ENCODE measurements at places on chromosomes 5 and 9.

GRCh38 chr5:97534166-97534565 is 351.1 kb upstream of the RIOK2 start:
- peak; percentile 91 for DNase-seq

DNA sequence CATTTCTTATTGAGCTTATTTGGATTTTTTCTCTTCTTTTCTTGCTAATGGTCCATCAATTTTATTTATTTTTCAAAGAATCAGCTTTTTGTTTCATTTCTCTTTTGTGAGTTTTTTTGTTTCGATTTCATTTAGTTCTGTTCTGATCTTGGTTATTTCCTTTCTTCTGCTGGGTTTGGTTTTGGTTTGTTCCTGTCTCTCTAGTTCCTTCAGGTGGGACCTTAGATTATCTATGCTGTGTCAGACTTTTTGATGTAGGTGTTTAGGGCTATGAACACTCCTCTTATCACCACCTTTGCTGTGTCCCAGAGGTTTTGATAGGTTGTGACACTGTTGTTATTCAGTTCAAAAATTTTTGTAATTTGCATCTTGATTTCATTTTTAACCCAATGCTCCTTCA is 119.8 kb downstream of the GABRG2 start:
- no peak for DNase-seq

DNA sequence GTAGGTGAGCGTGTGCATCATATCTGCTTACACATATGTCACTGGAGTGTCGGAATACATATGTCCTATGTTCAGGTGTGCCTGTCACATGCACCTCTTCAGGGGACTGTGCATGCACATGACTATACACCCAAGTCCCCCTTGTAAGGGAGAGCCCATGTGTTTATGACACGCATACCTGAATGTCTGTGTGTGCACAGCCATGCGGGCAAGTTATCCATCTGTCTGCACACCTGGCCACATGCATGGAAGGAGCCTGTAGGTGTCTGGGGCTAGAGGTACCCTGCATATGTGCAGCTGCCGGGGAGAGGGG is 622 bp upstream of the RGS14 start:
- no peak for DNase-seq

DNA sequence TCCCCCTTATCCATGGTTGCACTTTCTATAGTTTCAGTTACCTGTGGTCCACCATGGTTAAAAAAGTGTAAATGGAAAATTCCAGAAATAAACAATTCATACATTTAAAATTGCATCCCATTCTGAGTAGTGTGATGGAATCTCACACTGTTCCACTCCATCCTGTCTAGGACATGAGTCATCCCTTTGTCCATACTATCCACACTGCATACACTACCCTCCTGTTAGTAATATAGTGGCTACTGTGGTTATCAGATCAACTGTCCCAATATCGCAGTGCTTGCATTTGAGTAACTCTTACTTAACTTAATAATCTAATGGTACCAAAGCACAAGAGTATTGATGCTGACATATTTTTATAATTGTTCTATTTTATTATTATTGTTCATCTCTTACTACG is 100.7 kb downstream of the RAB3C start:
- DNase-seq = peak; percentile 5

DNA sequence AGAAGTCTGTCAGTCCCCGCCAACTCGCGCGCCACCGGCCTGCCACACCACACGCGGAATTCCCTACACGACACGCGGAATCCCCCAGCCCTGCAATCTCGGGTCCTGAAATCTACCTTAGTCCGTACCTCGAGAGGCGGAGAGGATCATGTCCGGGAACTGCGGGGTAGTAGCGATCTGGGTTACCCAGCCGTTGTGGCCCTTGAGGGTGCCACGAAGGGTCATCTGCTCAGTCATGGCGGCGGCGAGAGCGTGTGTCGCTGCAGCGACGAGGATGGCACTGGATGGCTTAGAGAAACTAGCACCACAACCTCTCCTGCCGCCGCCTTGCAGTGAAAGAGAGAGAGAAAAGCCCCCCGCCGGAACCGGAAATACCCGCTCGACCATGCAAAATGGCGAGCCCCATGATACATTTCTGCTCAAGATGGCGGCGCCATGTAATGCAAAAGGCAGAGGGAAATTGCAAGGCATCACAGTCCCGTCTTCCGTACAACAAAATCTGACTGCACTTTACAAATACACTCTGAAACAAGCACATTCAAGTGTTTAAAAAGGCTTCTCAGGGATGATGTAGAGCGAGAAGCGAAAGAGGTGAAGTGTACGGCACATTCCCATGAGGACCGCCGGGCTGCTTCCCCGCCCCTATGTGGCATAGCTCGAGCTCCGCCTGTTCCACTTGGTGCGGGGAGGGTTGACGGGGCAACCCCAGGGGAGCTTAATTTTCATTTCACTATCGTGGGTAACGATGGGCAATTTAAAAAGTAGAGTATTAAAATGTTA is at the start of gene RACK1:
TSS of gene RACK1 (minus strand) at position 343 of the 780 bp plus-strand sequence. CDS start at position 237, 106 bp downstream.
- DNase-seq = peak; percentile 89

- no peak for DNase-seq
Observed at GRCh38 chr5:111227226-111227782, 3.1 kb downstream of the CAMK4 start.

- no peak for DNase-seq
Observed at GRCh38 chr5:93583439-93583767, 381 bp downstream of the NR2F1 start.

DNA sequence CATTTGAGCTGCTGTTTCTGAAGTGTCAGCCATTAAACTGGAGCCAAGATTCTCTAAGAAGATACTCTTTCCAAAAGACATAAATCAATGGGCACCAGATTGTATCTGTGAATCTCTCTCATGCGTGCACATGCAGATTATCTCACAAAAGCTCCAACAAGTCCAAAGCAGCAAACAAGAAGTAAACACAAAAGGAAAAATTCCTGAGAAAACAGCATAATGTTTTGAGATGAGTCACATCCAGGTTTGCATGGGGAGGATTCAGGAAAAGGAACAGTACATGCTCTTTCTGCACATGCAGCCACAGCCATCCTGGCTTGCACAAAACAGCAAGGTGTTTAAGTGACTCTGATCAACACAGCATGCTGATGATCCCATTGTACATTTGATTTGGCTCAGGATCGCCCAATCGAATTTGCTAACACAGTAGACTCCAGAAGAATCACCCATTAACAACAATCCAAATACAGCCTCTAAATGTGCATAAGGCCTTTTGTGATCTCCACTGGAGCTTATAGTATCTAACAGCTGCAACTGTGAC is 143.1 kb downstream of the ELAVL2 start:
- peak; percentile 65 for DNase-seq

- DNase-seq = peak; percentile 96
Observed at GRCh38 chr9:122159026-122159924, at the start of the genes MORN5 and NDUFA8. MORN5 (plus strand) TSS chr9:122159908; CDS start chr9:122159973, 65 bp downstream. NDUFA8 (minus strand) TSS chr9:122159779; CDS start chr9:122159677, 102 bp downstream.

DNA sequence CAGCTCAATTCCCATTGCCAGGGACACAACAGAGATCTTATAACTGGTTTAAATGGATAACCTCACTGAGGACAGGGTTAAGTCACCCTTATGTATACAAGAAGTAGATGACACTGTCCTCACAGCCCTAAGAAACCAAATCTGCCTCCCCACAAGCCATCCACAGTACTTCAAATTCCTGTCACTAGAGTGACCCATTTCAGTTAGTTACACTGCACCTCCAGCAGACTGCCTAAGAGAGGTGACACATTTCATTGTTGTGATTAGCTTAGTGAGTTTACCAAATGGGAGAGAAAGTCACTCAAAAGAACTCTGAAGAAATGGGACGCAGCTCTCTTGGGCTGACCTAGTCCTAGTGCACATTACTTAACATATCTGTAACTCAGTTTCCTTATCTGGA is 53.6 kb upstream of the HTR1A start:
- no peak for DNase-seq

DNA sequence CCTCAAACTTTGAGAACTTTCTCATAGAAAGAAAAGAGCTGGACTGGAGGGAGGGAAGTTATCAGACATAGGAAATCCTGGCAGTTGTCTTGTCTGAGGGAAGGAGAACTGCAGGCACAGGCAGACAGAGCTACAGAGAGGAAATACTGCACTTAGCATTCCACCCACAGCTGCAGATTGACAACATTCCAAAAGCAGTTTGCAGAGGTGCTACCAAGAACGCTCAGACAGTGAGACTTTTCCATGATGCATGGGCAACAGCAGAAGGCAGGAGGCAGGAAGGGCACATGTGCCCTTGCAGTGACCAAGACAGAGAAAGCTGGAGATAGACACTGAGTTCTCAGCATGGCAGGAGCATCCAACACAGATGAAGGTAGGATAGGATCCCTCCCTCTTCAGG is 327.5 kb upstream of the ZNF462 start:
- no peak for DNase-seq

DNA sequence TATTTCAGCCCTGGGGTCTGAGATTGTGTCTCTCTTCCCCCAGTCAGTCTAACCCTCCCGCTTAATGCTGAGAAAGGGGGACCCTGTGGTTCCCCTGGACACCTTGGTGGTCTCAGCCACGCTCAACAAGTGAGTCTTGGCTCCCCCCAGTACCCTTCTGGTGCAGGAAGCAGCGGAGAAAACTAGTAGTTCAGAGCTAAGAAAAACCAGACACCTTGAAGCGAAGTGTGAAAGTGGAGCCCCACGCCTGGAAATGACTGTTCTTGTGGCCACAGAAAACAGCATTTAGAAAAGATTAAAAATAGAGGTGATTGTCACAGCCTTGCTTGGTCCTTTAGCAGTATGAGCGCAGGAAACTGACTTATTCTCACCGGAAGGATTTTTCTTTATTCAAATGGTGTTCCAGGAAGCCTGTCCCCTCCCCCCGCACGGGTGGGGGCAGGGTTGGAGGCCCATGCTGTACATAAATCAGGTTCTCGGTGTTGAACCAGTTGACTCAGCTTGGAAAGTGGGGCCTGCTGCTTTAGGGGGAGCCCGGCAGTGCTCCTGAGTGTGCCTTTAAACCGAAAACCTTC is 8.1 kb downstream of the ARPC5L start:
- DNase-seq = peak; percentile 48

DNA sequence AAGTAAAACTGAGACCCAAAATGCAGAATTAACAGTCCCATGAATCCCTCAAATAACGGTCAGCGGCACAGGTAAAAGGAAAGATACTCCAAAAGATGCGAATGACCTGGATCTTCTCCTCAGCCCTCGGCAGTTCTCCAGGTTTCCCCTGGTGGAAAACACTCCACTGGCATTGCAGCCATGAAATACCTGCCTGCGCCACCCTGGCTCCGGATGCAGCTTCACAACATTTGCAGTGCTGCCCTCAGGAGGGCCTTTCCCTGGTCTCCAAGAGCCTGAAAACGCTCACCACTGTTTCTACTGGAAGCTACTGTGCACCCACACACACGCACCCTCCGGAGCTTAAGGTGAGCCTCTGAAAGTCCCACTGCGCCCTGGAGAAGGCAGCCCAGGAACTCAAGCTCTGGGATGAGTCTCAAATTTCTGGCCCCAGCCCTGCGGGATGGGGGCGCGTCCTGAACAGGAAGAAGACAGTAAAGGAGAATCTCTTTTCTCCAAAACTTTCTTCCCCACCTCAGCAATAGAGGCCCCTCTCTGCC is 612 bp downstream of the UGT3A2 start:
- no peak for DNase-seq

DNA sequence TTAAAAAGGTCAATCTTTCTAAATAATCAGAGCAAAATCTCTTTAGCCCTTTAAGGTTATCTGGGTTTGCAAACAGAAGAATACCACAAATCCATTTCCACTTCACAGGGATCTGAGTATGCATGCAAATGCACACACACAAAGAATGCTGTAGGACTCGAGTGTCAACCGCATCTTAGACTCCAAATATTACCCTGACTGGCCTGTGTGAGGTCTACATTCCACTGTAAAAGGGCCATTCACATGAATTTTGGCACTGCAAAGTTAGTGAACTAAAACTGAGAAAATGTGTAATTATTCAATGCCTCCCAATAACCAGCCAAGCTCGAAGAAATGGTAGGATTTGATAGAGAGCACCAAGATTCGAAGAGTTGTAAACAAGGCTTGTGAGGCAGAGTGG is 199.9 kb downstream of the AGTPBP1 start:
- DNase-seq = no peak

DNA sequence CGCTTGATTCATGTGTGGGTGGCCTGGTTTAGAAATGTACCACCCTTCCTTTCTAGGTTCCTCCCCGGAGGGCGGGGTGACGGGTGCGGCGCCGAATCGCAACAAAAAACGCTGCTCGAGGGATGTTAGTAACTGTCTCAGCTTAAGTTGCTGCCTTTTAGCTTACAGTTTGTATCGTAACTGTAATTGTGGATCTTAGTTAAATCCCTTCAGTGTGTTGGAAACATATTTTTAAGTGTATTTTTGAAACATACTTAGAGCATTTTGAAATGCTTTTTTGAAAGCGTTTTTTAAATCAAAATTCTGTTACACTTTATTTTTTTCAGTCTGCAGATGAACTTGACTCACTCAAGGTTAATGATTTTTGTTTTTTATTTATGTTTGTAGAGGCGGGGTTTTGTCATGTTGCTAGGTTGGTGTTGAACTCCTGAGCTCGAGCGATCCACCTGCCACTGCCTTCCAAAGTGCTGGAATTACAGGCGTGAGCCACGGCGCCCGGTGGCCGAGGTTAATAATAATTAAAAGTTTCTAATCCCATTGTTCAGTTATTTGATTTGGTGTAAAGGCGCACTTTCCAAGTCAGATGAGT is 997 bp upstream of the CHD1 start:
- peak; percentile 9 for DNase-seq

GRCh38 chr9:37398464-37399025 is 24.0 kb upstream of the GRHPR start:
- DNase-seq = no peak

DNA sequence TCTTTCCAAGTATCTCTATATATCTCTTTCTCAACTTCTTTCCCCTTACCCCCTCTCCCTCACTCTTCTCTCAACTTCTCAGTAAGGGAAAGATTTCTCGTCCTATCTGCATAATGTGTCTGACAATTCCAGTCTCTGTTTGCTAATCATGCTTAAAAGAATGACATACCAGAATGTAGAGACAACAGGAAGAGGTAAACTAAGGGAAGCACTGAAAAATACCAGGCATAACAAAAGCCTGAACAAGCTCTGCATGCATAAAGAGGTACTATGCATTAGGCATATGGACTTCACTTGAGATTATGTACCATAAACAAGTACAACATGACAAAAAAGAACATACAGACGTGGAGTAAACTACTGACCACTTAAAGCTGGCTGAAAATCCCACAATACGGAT is 62.6 kb downstream of the SEMA5A start:
- no peak for DNase-seq

GRCh38 chr5:39539470-39539869 is 114.7 kb upstream of the DAB2 start:
- DNase-seq = no peak

DNA sequence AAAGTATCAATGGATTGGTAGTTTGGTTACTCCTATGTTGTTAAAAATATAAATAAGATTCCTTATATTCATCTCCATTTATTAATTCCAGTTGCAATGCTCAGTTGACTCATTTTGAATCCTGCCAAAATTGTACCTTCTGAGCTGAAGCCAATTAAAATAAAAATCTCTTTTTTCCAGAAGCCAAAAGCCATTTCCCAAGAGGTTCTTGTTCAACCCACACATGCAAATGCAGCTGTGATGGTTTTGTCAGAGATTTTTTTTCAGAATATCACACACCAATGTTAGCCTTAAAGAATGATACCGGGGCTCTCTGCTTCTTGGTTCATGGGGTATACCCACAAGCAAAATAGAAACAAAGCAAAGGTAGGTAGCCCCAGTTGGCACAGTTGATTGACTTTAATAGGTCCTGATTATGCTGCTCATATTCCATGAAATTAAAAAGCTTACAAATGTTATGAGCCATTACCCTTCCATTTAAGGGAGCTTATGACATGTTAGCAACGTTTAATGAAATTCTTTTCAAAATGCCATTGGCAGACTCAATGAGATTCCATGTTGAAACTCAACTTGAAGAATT is 208.0 kb downstream of the SGCD start:
- DNase-seq = no peak

GRCh38 chr5:123535648-123536047 is 23.7 kb downstream of the CSNK1G3 start:
- no peak for DNase-seq

GRCh38 chr5:57690724-57691123 is 208.1 kb upstream of the ACTBL2 start:
- no peak for DNase-seq
